ENCODE measurements at places on chromosomes 4 and X.

DNA sequence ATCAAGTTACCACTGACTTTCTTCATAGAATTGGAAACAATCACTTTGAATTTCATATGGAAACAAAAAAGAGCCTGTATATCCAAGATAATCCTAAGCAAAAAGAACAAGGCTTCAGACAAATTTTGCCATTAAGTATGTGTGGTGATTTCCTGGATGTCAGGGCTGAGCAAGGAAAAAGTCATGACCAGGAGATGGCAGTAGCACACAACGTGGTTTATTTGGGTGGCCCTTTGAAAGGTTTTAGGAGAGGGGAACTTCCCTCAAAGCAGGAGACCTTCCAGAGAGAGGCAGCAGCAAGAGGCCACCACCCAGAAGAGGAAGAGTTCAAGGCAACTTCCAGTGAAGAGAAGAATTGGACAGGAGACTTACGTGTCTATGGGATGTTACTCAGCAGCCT, 18.1 kb upstream of the ZXDB start:
- no peak for DNase-seq

- DNase-seq = no peak
These were observed 14.2 kb downstream of the DHX15 start for GRCh38 chr4:24570172-24570571.

- DNase-seq = no peak
These were observed 210.7 kb upstream of the EOLA2 start for GRCh38 chrX:150148749-150149672.

DNA sequence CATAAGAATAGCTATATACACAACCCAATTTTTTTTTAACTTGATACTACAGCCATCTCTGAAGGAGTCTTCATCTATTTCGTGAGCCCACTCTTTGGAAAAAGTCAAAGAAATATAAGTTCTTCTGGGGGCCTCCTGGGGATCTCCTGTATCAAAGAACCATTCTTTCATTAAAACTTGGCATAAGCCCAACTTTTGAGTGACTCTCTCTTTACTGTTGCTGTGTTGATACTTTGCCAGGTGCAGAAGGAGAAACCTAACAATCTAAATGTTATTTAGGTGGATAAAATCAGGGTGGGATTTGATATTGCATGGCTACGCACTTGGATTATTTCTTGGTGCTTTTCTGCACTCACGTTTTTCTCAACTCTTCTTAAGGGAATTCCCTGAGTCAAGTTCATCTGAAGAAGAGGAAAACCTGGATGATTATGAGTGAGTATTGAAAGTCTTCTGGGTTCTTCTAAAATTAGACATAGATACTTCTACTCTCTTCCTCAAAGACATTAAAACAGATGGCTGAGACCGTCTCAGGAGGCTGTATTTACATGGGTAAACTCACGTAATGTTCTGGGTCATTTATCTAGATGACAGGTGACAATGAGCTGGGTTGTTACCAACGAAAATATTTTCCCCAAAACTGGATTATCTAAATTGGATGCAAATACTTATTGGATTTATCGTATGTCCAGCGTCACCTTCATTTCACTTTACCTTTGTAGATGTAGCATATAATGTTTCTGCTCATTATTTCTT, 25.2 kb downstream of the BMX start:
- no peak for DNase-seq

DNA sequence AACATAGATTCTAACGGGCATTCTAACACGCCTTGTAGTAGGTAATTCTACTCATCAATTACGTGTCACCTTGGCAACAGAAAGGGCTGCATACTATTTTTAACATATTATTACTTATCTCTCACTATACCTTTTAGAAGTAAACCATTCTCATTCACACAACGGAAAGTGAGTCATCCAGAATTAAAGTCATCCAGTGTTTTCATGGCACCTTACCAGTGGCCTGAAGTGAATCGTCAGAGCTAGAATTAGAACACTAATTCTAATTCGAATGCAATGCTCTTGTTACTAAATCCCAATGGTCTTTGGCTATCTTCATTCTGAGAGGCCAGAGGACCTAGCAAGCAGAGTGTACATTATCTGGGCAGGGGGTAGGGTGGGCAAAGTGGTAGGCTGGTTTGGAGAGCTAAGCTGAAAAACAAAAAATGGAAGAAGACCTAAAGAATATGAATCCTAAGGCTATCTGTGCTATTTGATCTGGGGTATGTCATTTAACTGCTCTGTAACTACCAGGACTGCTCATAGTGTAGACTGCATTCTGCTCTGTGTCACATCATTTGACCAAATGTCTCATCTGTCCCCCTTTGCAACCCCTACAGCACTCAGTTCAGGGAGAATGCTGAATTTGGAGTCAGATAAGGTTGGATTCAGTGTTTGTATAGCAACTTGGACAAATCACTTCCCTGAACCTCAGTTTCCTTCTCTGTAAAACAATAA, 96.5 kb downstream of the HDAC8 start:
- no peak for DNase-seq

DNA sequence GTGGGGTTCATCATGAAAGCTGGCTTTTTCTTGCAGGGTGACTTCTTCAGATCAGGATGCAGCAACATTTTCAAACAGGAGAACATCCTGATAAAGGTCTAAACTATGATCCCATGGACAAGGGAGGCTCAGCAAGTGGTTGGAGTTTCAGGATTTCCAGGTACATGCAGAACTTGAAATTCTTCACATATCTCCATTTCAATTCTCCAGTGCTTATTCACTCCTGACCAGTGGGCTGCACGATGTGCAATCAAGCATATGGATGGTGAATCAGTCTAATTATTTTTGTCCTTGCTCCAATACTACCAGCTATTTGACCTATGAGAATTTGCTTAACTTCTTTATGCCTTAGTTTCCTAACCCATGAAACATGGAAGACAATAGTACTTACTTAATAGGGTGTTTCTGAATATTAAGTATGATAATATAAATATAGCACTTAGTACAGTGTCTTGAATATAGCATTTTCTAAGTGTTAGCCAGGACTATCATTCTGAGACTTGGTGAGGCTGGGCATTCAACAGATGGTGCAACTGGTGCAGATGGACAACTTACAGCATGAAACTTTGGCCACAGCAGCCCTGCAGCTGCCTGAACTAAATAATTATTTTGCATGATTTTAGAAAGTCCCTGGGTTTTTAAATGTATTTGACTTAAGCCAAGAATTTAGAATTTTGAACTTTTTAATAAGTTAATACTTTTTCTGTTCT, 92.4 kb downstream of the HPGD start:
- DNase-seq = no peak
